A172 (cell line): ENCODE measurements at places on chromosomes 13 and 19. TPM values are rescaled to one million over a fixed set of nuclear protein-coding genes. Genes with fewer than 3 reads are reported as not detected.

Gene KEAP1
- 118 and 128 TPM in 2 replicates for total RNA-seq

Gene PRRG2
- 0.43 and 0.79 TPM in 2 replicates for total RNA-seq

Gene FLT3
- total RNA-seq = 0.22 TPM in 1 of 2 replicates, not detected in the other

Gene GAPDHS
- total RNA-seq = not detected in 2 replicates

Gene PCDH17
- total RNA-seq = 0.07 and 0.17 TPM in 2 replicates

Gene POLRMT
- total RNA-seq = 42.7 and 58.4 TPM in 2 replicates

Gene CEACAM1
- total RNA-seq = 0.67 and 2.2 TPM in 2 replicates

Gene SIAH3
- not detected in 2 replicates for total RNA-seq

Gene ZNF724
- total RNA-seq = 15.2 and 15.8 TPM in 2 replicates

Gene RUBCNL
- 0.14 and 0.29 TPM in 2 replicates for total RNA-seq

Gene C1QTNF9B
- not detected in 2 replicates for total RNA-seq

Gene KLF2
- total RNA-seq = 3.4 and 10.2 TPM in 2 replicates

Gene PSPN
- total RNA-seq = 1.8 and 2.3 TPM in 2 replicates

Gene SLC25A41
- total RNA-seq = 1.7 TPM in 1 of 2 replicates, not detected in the other

Gene ZNF90
- total RNA-seq = 0.31 and 0.72 TPM in 2 replicates

Gene FBXO27
- total RNA-seq = 0.07 and 0.10 TPM in 2 replicates

Gene DENND1C
- 0.17 TPM in 1 of 2 replicates, not detected in the other for total RNA-seq

Gene IGFL2
- not detected in 2 replicates for total RNA-seq

Gene CEACAM4
- total RNA-seq = not detected in 2 replicates

Gene CGB7
- total RNA-seq = 0.43 and 1.4 TPM in 2 replicates

Gene LIPE
- 1.2 TPM in 1 of 2 replicates, not detected in the other for total RNA-seq

Gene PLEKHA4
- 1.9 and 6.9 TPM in 2 replicates for total RNA-seq

Gene OBI1
- total RNA-seq = 18.3 and 23.2 TPM in 2 replicates

Gene HIPK4
- total RNA-seq = 0.38 TPM in 1 of 2 replicates, not detected in the other

Gene TUBB4A
- total RNA-seq = 9.1 and 12.6 TPM in 2 replicates

Gene DPF1
- 6.4 and 19.2 TPM in 2 replicates for total RNA-seq

Gene GRK1
- not detected in 2 replicates for total RNA-seq

Gene FUT3
- not detected in 2 replicates for total RNA-seq

Gene FLT1
- 5.5 and 7.5 TPM in 2 replicates for total RNA-seq

Gene NLRP7
- not detected in 2 replicates for total RNA-seq

Gene BICRA
- total RNA-seq = 0.79 TPM in 1 of 2 replicates, not detected in the other

Gene ZNF525
- 2.0 and 2.8 TPM in 2 replicates for total RNA-seq

Gene PRODH2
- not detected in 2 replicates for total RNA-seq

Gene ODAD3
- 1.5 and 6.1 TPM in 2 replicates for total RNA-seq

Gene WDR87
- total RNA-seq = not detected in 2 replicates

Gene ATP4B
- not detected in 2 replicates for total RNA-seq

Gene THSD8
- total RNA-seq = not detected in 2 replicates

Gene DIRAS1
- 14.9 and 18.3 TPM in 2 replicates for total RNA-seq

Gene SHANK1
- 0.40 and 0.48 TPM in 2 replicates for total RNA-seq

Gene SIGLEC10
- not detected in 2 replicates for total RNA-seq

Gene ZSCAN4
- total RNA-seq = 0.12 TPM in 1 of 2 replicates, not detected in the other

Gene CCDC8
- not detected in 2 replicates for total RNA-seq

Gene SEMA6B
- 29.2 and 34.1 TPM in 2 replicates for total RNA-seq

Gene CYP2B6
- not detected in 2 replicates for total RNA-seq

Gene MRPS12
- total RNA-seq = 98.9 and 108 TPM in 2 replicates

Gene SPATA13
- total RNA-seq = 3.4 and 4.8 TPM in 2 replicates

Gene DACH1
- total RNA-seq = not detected in 2 replicates

Gene ZNF221
- total RNA-seq = 3.9 and 5.8 TPM in 2 replicates

Gene OXGR1
- not detected in 2 replicates for total RNA-seq

Gene OSCAR
- total RNA-seq = 0.41 TPM in 1 of 2 replicates, not detected in the other

Gene CEACAM3
- not detected in 2 replicates for total RNA-seq

Gene OR7A17
- not detected in 2 replicates for total RNA-seq

Gene MBD3L2
- total RNA-seq = not detected in 2 replicates

Gene MYO1F
- 0.02 TPM in 1 of 2 replicates, not detected in the other for total RNA-seq

Gene CYP2S1
- total RNA-seq = 1.4 and 9.2 TPM in 2 replicates

Gene LACC1
- 3.1 and 7.9 TPM in 2 replicates for total RNA-seq

Gene CD177
- 0.67 and 0.78 TPM in 2 replicates for total RNA-seq

Gene SUGP1
- 24.0 and 34.2 TPM in 2 replicates for total RNA-seq

Gene TMIGD2
- total RNA-seq = not detected in 2 replicates

Gene PRKCG
- total RNA-seq = 2.2 TPM in 1 of 2 replicates, not detected in the other
